ENCODE measurements at places on chromosomes 7 and 10. TPM values are rescaled to one million over a fixed set of nuclear protein-coding genes. Genes with fewer than 3 reads are reported as not detected.

DNA sequence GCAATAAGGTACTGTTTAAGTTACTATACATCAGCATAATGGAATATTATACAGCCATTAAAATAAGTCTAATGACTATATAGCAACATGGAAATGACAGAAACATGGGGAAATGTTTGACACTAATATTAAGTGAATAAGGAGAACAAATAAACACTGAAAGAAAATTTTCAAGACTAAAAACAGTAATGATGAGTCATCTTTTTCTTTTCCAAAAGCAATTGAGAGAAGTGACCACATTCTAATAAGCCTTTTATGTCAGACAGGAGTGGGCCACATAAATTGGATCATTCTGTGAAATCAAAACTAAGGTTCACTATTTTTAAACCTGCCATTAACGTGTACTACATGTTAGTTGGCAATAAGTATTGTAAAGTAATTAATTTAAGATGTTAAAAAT is 187.5 kb downstream of the AHR start:
- DNase-seq: no peak

GRCh38 chr10:14001298-14002040 is 329.3 kb downstream of the FRMD4A start:
- DNase-seq: no peak

GRCh38 chr10:106175760-106176377 is 988.6 kb downstream of the SORCS1 start:
- DNase-seq: no peak

The VSIR gene
- total RNA-seq: 12.2 TPM

DNA sequence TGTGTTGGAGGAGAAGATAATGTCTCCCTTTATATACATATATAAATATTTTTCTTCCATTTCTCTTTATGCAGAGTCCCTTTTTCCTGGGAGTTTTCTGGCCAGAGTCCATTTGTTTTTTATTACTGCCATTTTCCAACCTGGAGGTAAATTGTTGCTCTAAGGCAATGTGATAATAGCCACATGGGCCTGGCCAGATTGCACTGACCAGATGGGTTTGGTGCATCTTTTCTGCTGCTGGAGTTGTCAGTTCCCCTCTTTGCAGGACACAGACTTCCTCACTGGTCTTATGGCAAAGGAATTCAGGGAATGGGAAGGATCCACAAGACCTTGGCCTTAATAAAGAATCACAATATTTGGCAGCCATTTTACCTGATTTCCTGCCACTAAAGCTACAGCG is 254.9 kb downstream of the SORCS3 start:
- DNase-seq: no peak

All from dermis microvascular lymphatic vessel endothelial cell (primary cell).